CD8-positive, alpha-beta T cell (primary cell): ENCODE measurements at places on chromosomes 4 and X. TPM values are rescaled to one million over a fixed set of nuclear protein-coding genes. Genes with fewer than 3 reads are reported as not detected.

GRCh38 chrX:18640686-18641085, 31.2 kb downstream of the RS1 start:
- no peak for DNase-seq

Gene UGT2B10
- not detected for total RNA-seq

Gene F8
- total RNA-seq = 1.0 TPM

- no peak for DNase-seq
Measured at GRCh38 chr4:153140294-153140693, 63.9 kb upstream of the TRIM2 start.

Gene CXorf65
- 57.6 TPM for total RNA-seq

Gene SSX2B
- not detected for total RNA-seq

DNA sequence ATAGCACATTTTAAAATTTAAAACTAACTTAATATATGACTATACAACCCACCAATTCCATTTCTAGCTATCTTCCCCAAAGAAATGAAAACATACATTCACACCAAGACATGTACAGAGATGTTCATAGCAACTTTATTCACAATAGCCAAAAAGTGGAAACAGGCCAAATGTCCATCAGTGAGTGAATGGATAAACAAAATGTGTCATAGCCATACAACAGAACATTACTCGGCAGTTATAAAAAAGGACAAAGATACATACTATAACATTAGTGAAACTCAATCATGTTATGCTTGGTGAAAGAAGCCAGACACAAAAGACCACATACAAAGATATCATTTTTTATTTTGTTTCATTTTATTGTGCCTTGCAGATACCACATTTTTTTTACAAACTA, 396.8 kb downstream of the PACRGL start:
- no peak for DNase-seq
